ENCODE measurements at places on chromosomes 3 and 15.

DNA sequence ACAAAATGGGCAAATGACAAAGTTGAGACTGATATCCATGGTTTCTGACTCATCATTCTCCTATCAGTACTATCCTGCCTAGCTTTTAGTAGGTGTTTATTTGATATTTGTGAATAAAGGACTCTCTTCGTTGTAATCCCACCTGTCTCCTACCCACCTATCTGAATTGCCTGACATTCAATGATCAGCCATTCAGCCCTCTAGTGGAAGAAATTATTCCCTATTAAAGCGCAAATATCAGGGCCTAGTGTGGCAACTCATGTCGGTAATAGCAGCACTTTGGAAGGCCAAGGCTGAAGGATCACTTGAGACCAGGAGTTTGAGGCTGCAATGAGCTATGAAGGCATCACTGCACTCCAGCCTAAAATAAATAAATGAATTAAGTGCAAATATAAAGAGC lies 195.7 kb upstream of the SETMAR start:
- no peak for DNase-seq
- no peak overlapping the region for H3K4me3 ChIP-seq
- no peaks in the 10 kb centered on the region for H3K36me3 ChIP-seq
- H3K27ac ChIP-seq, result no peak overlapping the region

DNA sequence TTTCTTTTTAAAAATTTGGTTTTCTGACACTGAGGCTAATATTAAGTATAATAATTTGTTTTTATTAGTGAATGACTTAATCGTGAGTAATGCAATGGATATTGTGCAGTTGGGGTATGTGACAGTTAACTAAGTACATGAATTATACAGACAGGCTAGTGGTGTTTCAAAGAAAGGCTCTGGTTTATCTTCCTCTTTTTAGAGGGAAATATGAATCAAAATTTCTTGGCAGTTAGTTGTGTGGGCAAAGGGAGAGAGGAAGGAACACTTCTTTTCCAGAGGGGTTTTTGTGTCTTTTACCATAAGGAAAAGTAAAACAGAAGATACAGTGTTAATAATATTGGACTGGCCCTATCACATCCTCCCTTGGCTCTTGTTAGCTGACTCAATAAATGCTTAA lies 2.7 kb downstream of the ZNF654 start:
- H3K27ac ChIP-seq, result peak overlapping the region; percentile 26
- H3K27me3 ChIP-seq, result no peaks in the 10 kb centered on the region
- no peak for DNase-seq
- no peak overlapping the region for H3K4me3 ChIP-seq
- H3K36me3 ChIP-seq, result peaks cover 7% of the 10 kb centered on the region
- peaks cover 15% of the 10 kb centered on the region for H3K4me1 ChIP-seq

DNA sequence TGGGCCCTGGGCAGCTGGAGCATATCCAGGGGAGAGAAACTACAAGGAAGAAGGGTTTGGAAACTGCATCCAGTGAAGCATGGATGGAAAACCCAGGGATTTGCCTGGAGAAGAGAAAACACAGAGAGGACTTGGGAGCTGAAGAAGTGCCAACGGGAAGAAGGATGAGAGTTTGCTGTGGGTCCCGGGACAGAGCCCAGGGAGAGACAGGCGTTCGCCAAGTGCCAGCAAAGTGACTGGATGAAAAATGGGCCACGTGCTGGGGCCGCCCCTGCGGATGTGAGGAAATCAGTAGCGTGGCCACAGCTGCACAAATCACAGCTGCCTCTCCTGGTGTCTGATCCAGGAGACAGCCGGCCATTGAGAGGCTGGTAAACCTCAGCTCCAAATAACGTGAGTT lies 70.4 kb downstream of the HES1 start:
- no peak for DNase-seq
- H3K36me3 ChIP-seq, result no peaks in the 10 kb centered on the region
- H3K27ac ChIP-seq, result peak overlapping the region; percentile 67
- no peaks in the 10 kb centered on the region for H3K27me3 ChIP-seq
- no peak overlapping the region for H3K4me3 ChIP-seq

DNA sequence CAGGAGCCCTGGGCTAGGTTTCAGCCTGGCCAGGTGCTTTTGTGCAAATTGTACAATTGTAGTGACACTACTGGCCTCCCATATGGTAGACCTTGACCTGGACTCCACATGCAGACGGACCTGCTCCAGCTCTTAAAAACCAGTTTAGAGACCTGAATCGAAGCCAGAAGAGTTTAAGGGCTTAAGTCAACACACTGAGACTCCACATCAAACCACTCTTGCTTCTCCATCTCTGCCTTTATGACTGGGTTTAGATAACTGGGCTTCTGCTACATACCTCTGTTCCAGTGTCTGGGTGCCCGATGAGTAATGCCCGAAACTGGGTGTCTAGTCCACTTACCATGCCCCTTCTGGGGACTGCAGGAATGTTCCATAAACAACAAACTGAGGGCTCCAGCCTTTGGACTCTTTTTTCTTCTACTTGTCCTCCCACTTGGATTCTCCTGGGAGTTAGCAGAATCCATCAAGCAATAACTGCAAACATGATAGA lies 32.8 kb downstream of the TMEM212 start:
- peak overlapping the region; percentile 86 for H3K27ac ChIP-seq
- no peaks in the 10 kb centered on the region for H3K27me3 ChIP-seq
- H3K4me1 ChIP-seq, result peaks cover 5% of the 10 kb centered on the region

- H3K27me3 ChIP-seq, result no peaks in the 10 kb centered on the region
- H3K36me3 ChIP-seq, result no peaks in the 10 kb centered on the region
- no peak overlapping the region for H3K27ac ChIP-seq
- H3K4me3 ChIP-seq, result no peak overlapping the region
Observed at GRCh38 chr3:27479806-27480543, 4.2 kb downstream of the SLC4A7 start.

GRCh38 chr3:49454458-49454857 lies 15.6 kb upstream of the DAG1 start:
- DNase-seq, result no peak
- H3K4me1 ChIP-seq, result no peaks in the 10 kb centered on the region
- H3K36me3 ChIP-seq, result no peaks in the 10 kb centered on the region
- no peak overlapping the region for H3K4me3 ChIP-seq
- H3K27ac ChIP-seq, result no peak overlapping the region

GRCh38 chr15:66649235-66649984 lies 52.6 kb upstream of the SMAD6 start:
- H3K27ac ChIP-seq, result no peak overlapping the region
- H3K4me3 ChIP-seq, result no peak overlapping the region
- H3K4me1 ChIP-seq, result peaks cover 15% of the 10 kb centered on the region
- H3K27me3 ChIP-seq, result no peaks in the 10 kb centered on the region
- DNase-seq, result no peak

GRCh38 chr15:95486224-95486623 lies 844.3 kb upstream of the NR2F2 start:
- no peaks in the 10 kb centered on the region for H3K27me3 ChIP-seq
- H3K27ac ChIP-seq, result no peak overlapping the region
- H3K4me3 ChIP-seq, result no peak overlapping the region
- DNase-seq, result no peak
- H3K4me1 ChIP-seq, result no peaks in the 10 kb centered on the region

GRCh38 chr3:133469140-133469731 lies 69.4 kb downstream of the BFSP2 start:
- H3K36me3 ChIP-seq, result no peaks in the 10 kb centered on the region
- H3K4me1 ChIP-seq, result no peaks in the 10 kb centered on the region
- H3K4me3 ChIP-seq, result no peak overlapping the region
- no peaks in the 10 kb centered on the region for H3K27me3 ChIP-seq
- no peak overlapping the region for H3K27ac ChIP-seq

GRCh38 chr15:67433495-67434099 lies 87.3 kb upstream of the C15orf61 start:
- no peaks in the 10 kb centered on the region for H3K4me1 ChIP-seq
- H3K36me3 ChIP-seq, result no peaks in the 10 kb centered on the region
- no peak overlapping the region for H3K4me3 ChIP-seq
- no peaks in the 10 kb centered on the region for H3K27me3 ChIP-seq
- DNase-seq, result peak; percentile 63

GRCh38 chr15:45863881-45864580 lies 229.2 kb downstream of the SQOR start:
- H3K4me3 ChIP-seq, result no peak overlapping the region
- H3K4me1 ChIP-seq, result no peaks in the 10 kb centered on the region
- no peak for DNase-seq
- no peak overlapping the region for H3K27ac ChIP-seq
- H3K36me3 ChIP-seq, result no peaks in the 10 kb centered on the region

GRCh38 chr3:16066975-16067374 lies 107.5 kb upstream of the GALNT15 start:
- no peak overlapping the region for H3K4me3 ChIP-seq
- peak overlapping the region; percentile 96 for H3K27ac ChIP-seq
- no peak for DNase-seq

DNA sequence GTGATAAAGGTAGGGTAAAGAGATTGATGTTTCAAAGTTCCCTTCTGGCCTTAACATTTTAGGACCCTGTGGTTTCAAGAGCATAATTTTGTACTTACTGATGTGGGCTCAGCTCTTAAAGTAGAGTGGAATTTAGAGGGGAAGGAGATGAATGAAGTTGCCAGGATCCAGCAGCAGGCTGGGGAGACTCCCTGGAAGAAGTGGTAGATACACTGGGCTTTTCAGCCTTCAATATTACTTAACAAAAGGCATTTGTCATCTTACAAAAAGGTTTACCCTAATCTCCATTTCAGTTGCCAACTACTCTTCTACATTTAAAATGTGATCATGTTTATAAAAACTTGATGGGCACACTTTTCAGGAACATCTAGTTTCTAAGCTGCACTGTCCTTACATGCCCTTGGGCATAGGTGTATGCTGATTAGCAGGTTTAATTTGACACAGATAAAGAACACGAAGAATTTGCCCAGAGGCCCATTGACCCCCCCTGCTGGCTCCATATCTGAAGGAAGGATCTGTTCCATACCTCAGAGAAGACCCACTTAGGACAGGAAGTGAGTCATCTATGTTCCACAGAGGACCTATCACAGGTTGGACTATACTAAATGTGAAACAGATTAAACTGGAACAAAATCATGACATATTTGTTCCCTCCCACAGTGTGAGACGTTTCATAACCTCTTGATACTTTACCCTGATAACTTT lies 93.0 kb upstream of the LPP start:
- no peak overlapping the region for H3K27ac ChIP-seq
- peaks cover 19% of the 10 kb centered on the region for H3K4me1 ChIP-seq
- no peak for DNase-seq
- no peaks in the 10 kb centered on the region for H3K27me3 ChIP-seq

- no peaks in the 10 kb centered on the region for H3K36me3 ChIP-seq
- no peak overlapping the region for H3K27ac ChIP-seq
- H3K4me1 ChIP-seq, result peaks cover 25% of the 10 kb centered on the region
- H3K4me3 ChIP-seq, result no peak overlapping the region
- no peak for DNase-seq
Observed at GRCh38 chr15:63238796-63239195, 38.6 kb upstream of the APH1B start.

GRCh38 chr15:41568350-41569017 lies 9.5 kb downstream of the TYRO3 start:
- DNase-seq, result no peak
- H3K4me1 ChIP-seq, result peaks cover 14% of the 10 kb centered on the region
- no peak overlapping the region for H3K4me3 ChIP-seq
- H3K27ac ChIP-seq, result no peak overlapping the region

DNA sequence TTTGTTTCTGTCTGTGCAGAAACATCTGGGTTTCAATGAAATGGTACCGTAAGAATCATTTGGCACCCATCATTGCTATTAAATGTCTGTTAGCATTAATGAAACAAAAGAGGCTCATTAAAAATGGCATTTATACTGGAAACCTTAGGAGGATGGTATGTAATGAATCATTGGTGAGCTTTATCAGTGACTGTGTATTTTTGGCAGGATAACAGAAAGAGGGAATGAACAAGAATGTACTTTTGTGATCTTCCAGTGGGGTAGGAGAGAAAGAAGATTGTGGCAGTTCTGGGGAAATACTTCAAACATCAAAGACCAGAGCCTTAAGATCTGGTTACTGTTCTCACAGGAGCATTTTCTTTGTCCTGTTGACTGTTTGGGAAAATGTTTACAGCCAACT lies 4.7 kb upstream of the DCBLD2 start:
- no peaks in the 10 kb centered on the region for H3K27me3 ChIP-seq
- no peak overlapping the region for H3K4me3 ChIP-seq
- peaks cover 16% of the 10 kb centered on the region for H3K36me3 ChIP-seq
- peaks cover 7% of the 10 kb centered on the region for H3K4me1 ChIP-seq
- peak overlapping the region; percentile 95 for H3K27ac ChIP-seq
- no peak for DNase-seq

- peaks cover 5% of the 10 kb centered on the region for H3K27me3 ChIP-seq
- H3K36me3 ChIP-seq, result no peaks in the 10 kb centered on the region
- no peak overlapping the region for H3K4me3 ChIP-seq
- H3K4me1 ChIP-seq, result no peaks in the 10 kb centered on the region
Observed at GRCh38 chr3:143525408-143525807, 322.9 kb downstream of the SLC9A9 start.

- no peak overlapping the region for H3K4me3 ChIP-seq
- H3K27me3 ChIP-seq, result no peaks in the 10 kb centered on the region
- peaks cover 4% of the 10 kb centered on the region for H3K36me3 ChIP-seq
- H3K27ac ChIP-seq, result no peak overlapping the region
- H3K4me1 ChIP-seq, result no peaks in the 10 kb centered on the region
- DNase-seq, result no peak
Observed at GRCh38 chr3:5149306-5149880, 27.3 kb downstream of the ARL8B start.

DNA sequence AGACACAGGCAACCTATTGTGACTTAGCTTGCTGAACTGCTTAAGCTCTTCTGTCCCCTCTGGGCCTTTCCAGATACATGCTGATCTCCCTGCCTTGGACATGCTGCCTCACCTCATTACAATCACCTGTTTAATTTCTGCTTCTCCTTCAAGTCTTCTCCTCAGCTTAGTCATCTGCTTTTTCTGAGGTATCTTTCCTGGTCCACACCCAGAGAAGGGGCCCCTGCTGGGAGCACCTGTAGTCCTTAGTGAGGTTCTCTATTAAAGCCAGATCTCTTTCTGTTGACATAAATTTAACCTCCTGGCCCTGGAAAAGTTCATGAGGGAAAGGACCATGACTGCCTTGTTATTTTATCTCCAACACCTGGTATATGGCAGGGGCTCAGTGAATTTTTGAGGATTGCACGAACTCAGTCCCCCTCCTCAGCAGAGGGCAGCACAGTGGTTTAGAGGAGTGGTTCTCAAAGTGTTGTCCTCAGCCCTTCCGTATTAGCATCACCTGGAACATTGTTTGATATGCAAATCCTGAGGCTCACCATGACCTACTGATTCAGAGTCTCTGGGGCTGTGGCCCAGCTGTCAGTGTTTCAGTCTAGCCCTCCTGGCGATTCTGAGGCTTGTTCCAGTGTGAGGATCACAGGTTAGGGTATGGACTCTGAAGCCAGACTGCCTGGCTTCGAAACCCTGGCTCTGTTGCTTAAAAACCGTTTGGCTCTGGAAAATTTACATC lies 12.7 kb downstream of the COL6A6 start:
- H3K36me3 ChIP-seq, result no peaks in the 10 kb centered on the region
- H3K4me1 ChIP-seq, result no peaks in the 10 kb centered on the region
- H3K27me3 ChIP-seq, result no peaks in the 10 kb centered on the region
- H3K4me3 ChIP-seq, result no peak overlapping the region

GRCh38 chr3:172277151-172277652 lies 171.1 kb downstream of the GHSR start:
- no peaks in the 10 kb centered on the region for H3K36me3 ChIP-seq
- no peak overlapping the region for H3K4me3 ChIP-seq
- H3K4me1 ChIP-seq, result peaks cover 4% of the 10 kb centered on the region
- DNase-seq, result no peak
